ENCODE measurements at places on chromosomes 5 and 9.

GRCh38 chr9:73683862-73684591 lies 532.4 kb downstream of the ANXA1 start:
- DNase-seq, result no peak

- no peak for DNase-seq
Measured at GRCh38 chr5:167872791-167873190, 418.7 kb upstream of the WWC1 start.

- DNase-seq, result no peak
Measured at GRCh38 chr9:5593904-5594303, 35.0 kb upstream of the RIC1 start.

GRCh38 chr5:90542827-90543519 lies 13.6 kb upstream of the LYSMD3 start:
- DNase-seq, result no peak

- no peak for DNase-seq
Measured at GRCh38 chr5:149413477-149414210, 34.6 kb upstream of the IL17B start.

DNA sequence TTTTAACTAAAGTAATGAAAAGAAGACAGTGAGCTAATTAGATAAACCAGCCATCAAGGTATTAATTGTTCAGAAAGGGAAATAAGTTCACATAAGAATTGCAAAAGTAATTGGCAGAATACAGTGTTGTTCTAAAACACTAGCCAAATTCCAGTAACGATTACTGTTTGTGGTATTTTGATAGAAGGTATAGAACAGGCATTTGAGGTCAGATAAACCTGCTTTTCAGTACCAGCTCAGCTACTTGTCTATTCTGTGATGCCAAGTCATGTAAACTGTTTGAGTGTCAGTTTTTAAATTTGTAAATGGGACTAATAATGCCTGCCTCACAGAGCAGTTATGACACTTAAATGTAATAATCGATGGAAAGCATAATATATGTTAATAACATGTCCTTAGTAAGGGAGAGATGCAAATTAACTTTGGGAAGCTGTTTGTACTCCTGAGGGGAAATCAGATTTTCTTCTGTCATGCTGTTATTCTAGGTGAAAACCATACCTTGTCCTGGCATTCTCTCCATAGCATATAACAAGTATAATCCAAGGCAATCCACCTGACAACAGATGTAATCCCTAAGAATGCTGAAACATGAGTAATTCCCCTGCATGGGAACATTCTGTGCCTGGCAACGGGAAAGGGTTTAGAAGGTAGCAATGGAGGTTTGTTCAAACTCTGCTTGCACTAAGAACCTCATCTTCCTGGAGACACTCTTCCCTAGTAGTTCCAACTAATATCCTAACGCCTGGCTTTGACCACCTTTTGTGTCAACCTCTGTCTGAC lies 509.5 kb upstream of the PAPPA start:
- DNase-seq, result no peak

DNA sequence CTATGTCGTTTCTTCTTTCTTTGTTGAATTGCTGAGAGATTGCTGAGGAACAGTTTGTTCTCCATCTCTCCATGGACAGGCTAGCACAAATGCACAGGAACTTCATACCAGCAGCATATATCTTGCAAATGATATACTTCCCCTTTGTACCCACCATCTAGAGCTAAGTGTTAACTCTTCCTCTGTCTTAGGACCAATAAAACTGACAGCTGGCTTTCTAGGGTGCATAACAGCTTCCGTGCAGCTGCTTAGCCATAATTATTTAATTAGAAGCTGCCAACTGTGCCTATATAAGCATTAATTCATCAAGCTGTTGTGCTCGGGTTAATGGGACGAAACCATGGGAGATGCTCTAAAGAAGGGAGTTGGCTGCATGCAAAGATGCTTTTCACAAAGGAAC lies 38.7 kb downstream of the KCTD16 start:
- DNase-seq, result no peak

DNA sequence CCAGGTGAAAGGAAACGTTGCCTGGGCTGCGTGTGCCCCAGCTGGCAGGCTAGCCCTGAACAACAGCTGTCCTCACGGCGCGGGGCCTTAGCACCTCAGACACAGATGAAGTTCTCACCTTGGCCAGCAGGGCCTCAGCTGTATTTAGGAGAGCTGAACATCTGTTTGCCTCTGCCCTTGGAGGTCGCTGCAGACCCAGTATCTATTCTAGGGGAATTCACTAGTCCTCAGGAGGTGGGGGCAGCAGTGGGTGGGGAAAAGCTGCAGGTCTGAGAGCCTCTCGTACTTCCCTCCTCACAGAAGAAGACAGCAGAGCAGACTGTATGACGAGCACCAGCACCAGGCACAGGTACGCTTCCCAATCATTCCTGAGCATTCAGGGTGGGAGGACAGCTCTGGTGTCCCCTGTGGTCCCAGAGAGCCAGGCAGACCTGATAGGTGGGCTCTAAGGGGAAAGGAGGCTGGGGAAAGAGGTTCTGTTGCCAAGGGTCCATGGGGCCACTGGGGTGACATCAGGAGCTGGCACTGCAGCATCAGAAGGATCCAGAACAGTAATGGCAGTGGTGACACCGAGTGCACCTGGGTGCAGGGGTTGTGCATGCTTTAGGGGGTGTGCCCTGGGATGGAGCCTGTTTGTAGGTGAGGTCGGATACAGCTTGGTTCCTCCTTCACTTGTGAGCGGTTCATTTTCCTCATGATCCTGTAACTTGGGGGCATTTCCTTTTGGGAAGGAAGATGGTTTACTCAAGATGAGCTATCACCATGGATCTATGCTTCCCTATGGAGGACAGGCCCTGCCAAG lies 13.8 kb downstream of the CD74 start:
- no peak for DNase-seq

- DNase-seq, result no peak
Measured at GRCh38 chr9:27880635-27881034, 307.4 kb upstream of the C9orf72 start.

- DNase-seq, result no peak
Measured at GRCh38 chr9:98964911-98965336, 21.2 kb downstream of the COL15A1 start.

GRCh38 chr5:95709967-95710650 lies 21.0 kb upstream of the RHOBTB3 start:
- DNase-seq, result no peak

DNA sequence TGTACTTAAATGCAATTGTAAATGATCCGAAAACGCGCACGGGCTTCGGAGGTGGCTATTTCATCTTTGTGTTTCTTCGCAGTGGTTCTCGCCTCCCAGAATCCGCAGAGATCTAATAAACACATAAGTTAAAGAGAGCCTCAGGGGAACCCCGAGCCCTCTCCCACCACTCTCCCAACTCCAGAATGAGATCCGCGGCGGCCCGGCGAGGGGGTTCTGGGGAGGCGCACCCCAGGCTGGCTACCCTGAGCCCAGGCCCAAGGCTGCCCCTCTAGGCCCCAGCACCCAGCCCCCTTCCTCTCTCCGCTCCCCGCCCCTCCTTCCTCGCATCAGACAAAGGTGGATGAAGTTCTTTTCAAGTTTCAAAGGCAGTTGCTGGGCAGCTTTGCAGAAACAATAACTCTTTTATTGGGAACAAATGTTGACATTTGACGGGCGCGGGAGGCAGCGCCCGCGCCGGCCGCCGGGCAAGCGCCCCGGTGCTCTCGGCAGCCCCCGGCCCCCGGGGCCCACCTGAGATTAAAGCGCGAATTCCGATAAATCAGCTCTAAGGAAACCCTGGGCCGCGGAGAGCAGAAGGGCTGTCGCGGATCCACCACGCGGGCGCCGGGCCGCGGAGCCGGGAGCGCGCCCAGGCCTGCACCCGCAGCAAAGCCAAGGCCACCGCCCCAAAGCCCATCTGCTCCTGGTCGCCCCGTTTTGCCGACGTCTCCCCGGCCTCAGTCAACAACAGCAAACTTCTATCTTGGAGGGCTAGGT lies 8.4 kb downstream of the IRX2 start:
- no peak for DNase-seq

DNA sequence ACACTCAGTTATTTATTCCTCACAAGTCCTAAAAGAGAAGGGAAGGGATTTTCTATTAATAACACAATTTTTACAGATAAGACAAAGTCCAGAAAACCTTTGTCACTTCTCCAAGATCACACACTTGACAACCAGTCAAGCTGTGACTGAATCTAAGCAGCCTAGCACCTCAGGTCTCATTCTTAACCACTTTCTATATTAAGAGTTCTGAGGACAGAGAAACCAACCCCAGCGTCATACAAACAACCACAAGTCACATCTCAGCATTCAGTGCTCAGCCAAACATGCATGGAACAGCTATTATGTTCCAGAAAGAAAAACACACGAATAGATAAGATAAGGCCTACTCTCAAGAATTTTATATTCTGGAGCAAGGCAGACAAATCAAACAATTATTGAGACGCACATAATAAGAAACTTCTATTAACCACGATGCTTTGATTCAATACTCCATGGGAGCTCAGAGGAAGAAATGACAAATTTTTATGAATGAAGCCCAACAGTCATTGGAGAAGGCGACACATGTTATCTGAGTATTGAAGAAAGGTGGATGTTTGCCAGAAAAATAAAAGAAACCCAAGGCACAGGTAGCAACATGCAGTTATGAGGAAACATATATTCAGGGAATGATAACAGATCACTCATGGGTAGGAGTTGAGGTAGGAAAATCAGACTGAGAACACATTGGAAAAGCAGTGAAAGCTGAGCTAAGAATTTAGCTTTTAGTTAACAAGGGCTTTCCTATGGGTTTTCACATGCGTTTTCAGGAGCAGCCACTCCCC lies 113.1 kb downstream of the HTR4 start:
- DNase-seq, result no peak

DNA sequence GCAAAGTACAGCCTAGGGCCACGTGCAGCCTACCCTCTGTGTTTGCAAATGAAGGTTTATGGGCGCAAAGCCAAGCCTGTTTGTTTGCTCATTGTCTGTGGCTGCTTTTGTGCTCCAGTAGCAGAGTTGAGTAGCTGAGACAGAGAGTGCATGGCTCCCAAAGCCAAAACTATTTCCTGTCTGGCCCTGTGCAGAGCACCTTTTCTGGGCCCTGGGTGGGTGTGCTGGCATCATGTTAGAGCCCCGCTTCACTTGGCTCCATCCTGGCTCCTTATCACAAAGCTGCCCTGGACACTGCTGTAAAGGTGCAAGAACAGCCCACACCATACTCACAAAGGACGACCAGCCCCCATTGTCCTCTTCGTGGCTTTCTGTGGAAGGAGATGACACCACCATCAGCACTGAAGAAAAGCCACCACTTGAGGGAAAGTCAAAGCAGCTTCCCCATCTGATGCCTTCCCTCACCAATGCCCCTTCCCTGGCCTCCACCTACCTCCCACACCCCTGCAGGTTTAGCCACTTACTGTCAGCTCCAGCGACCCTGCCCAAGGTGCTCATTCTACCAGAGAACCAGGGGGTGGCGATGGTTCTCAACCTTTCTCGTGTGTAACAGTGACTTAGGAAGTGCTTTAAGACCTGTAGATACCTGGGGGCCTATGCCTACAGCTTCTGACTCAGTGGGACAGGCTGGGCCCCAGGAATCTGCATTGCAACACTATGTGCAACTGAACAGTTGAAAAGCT lies 23.4 kb downstream of the LCP2 start:
- no peak for DNase-seq

- DNase-seq, result no peak
Measured at GRCh38 chr5:179805070-179805528, 1.6 kb downstream of the MGAT4B start.

DNA sequence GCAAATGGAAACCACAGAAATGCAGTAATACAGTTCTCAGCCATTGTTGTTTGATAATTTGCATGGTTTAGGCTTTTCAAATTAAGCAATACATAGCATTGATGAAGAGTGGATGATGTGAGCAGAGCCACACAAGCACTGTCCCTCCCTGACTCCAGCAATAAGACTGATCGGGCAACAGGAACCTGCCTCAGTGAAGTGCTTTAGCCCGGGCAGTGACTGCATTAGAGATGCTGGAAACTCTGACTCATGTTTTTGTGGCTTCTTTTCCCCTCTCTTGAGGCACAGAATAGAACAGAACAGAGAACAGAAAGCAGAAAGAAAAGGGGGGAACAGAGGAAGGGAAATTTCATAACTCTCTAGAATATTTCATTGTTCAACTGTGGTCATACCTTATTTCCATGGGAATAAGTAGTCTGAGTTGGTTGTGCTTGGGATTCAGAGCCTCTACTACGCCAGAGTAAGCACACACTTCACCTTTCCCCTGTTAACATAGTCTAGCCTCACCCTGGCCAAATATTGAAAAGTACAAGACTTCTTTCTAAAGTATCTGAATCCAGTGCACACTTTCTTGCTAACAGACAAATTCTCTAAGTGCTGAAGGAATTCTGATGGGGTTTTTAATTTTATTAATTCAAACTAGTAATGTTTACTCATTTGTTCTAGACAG lies 164.8 kb upstream of the VCAN start:
- no peak for DNase-seq

GRCh38 chr9:136604823-136605525 lies 57.7 kb upstream of the EGFL7 start:
- DNase-seq, result no peak

Data from CMK (cell line).